ENCODE measurements at places on chromosomes 2 and 18.

- DNase-seq, result no peak
Measured at GRCh38 chr18:49632588-49632987, 70.7 kb downstream of the LIPG start.

DNA sequence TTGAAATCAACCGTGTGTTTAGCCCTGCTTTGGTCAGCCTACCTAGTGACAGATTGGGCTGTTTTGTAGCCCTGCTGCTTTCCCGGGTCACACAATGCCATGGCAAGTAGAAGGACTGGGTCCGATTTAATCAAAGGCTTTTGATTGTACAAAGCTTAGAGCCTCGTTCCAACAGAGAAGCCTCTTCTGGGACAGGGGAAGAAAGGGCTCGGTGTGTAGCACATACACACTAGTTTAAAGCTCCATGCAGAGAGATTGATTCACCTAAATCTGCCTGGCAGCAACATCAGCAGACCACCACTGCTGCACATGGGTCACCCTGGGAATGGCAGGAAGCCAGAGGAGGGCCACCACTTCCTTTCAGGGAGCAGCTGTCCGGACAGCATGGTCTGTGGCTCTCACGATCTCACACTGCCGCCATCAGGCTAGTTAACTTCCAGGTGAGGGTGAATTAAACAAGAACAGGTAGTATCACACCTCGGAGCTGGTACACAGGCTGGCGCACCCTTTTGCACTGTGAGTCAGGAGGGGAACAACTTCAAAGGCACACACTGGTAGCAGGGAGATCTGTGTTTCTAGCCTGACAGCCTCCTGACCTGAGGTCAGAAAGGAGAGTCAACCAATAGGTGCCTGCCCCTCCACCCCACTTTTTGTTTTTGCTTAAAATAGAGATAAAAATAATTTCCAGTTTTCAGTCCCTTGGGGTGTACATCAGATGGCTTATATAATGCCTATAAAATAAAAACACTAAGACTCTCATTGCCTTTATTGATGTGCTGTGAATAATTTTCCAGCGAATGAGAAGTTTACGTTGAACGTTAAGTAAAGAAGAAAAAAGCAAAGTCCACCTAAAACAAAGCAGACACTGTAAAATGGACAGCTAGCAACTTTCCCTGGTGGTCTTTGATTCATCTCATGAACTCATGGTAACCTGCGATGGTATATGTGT lies 108.5 kb downstream of the CDCA7 start:
- DNase-seq, result no peak

DNA sequence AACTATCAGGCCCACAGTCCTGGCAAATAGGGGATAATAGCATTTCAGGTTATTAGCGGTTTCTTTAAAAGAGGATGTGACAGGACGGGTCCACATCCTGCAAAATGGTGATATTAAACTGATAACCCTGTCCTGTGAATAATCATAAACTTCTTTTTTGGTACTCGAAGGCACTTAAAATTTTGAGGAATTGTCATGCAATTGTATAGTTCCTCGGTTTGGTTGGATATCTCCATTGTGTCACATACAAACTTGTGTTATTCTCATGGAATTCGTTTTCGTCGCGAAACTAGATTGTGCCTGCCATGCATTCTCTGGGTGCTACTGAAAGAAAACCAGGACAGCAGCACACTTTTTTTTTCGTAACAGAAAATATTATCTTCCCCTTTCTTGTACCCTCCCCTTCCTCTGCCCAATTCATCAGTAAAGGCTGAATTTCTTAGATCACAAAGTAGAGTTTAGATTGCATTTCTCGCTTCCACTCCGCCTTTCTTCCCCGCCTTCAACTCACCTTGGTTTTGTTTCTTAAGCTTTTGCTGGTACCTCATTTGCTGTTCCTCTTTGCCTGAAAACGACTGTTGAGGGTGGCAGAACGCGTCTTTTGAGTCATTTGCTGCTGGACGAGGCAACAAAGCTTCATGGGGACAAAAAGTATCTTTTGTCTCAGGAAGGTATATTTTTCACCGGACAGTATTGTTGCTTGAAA lies 1.3 kb downstream of the CERS6 start:
- no peak for DNase-seq

- DNase-seq, result no peak
Measured at GRCh38 chr2:2621855-2622254, 290.8 kb upstream of the MYT1L start.

- DNase-seq, result no peak
Measured at GRCh38 chr18:61643884-61644647, 248.7 kb downstream of the RNF152 start.

DNA sequence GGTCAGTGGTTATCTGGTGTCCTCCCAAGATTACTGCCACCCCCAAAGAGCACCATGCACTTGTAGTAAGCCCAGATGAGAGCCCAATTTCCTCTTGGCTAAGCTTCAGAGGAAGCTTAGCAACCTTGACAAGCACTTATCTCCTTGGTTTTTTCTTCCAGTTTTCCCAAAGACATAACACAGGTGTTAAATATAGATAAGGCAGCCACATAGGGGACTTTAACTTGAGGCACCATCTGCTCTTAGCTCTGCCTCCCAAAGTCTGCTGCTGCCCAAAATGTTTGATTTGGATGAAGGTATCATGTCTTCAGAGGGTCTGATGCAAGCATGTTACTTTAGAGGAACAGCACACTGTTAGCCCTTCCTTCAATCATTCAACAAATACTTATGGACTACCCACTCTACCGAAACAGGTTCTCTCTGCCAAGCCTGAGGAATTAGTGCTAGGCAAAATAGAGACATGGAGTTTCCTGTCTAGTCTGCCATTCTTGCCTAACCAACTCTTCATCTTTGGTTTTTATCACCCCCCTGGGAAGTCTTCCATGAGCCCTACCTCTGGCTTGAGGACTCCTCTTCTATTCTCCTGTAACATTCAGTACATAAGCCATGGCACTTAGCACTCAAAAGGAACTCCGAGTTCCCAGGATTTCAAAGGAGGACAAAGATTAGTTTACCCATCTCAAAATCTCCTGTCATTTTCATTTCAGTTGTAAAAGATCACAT lies 73.7 kb downstream of the SP3 start:
- DNase-seq, result no peak

DNA sequence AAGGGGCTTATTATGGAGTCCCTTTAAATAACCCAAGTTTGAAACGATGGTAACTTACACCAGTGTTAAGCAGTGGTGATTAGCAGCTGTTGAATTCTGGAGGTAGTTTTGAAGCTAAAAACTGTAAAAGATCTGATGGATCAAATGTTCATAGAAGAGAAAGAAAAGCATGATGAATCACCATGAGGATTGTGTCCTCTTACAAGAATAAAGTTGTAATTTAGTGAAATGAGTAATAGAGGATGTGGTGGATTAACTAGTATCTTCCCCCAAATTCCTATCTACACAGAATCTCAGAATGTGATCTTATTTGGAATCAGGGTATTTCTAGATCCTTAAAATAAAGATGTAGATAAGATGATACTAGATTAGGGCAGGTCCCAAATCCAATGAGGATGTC lies 1138.2 kb upstream of the TMEFF2 start:
- DNase-seq, result no peak

GRCh38 chr2:47357483-47357882 lies 45.5 kb upstream of the MSH2 start:
- no peak for DNase-seq

GRCh38 chr2:42810971-42811811 lies 18.8 kb upstream of the HAAO start:
- peak; percentile 40 for DNase-seq

GRCh38 chr2:196399722-196400691 lies 228.6 kb upstream of the STK17B start:
- peak; percentile 46 for DNase-seq

DNA sequence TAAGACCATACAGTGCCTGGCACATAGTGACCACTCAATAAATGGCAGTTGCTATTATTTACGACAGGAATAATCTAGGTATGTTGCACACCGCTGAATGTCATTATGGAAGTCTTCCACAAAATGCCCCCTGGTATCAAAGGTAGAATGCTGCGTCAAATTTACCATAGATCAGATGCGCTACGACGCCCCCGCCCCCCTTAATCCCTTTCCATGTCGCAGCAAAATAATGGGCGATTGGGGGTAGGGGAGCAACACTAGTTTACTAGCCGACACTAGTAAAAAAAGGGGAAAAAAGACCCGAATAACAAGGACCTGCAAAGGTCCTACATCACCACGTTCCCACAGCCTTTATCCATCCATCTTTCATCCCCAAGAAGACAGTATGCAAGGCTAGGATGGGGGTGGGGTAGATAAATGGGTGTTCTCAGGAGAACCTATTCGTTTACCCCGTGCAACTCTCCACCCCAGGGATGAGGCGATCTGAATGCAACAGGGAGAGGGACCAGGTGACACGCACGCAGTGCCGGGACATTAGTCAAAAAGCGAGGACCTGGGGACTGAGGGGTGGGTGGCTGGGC lies 455 bp downstream of the PREPL start:
- no peak for DNase-seq

DNA sequence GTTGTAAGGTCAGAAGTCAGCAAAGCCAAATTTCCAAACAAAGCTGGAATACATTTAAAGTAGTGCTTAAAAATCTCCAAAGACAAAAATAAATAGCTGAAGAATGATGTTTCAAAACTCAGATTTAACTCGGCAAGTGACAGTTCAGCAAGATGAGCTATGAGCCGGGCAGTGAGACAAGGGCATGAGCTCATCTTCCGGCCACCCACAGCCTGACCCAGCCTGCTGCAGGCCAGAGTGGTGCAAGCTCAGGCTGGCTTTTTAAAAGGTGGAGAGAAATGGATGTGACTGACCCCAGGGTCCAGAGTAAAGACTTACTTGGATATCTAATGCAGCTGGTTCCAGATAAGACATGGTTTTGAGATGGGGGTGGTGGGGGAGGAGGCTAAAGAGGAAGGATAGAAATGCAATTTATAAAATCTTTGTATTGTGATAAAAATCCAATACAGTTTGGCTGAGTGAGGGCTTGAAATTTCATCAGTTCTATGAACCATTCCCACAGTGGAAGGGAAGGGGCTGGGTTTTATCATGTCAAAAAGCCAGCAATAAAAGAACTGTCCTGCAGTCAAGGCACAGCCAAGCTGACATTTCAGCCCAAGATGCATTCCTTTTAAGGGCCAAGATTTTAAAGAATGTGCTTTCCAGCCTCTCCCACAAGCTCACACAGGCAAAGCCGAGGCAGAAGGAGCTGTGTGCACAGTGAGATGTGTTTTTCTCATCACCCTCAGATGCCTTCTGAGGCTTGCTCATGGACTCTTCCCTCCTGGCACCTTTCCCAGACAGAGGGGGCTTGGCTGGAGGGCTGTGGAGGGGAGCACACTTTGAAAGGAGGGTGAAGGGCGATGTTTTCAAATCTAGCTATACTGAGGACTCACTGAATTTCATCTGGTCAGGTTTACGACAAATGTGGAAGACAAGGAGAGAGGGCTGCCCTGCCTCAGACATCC lies 97.9 kb upstream of the KLHL29 start:
- DNase-seq, result peak; percentile 10

DNA sequence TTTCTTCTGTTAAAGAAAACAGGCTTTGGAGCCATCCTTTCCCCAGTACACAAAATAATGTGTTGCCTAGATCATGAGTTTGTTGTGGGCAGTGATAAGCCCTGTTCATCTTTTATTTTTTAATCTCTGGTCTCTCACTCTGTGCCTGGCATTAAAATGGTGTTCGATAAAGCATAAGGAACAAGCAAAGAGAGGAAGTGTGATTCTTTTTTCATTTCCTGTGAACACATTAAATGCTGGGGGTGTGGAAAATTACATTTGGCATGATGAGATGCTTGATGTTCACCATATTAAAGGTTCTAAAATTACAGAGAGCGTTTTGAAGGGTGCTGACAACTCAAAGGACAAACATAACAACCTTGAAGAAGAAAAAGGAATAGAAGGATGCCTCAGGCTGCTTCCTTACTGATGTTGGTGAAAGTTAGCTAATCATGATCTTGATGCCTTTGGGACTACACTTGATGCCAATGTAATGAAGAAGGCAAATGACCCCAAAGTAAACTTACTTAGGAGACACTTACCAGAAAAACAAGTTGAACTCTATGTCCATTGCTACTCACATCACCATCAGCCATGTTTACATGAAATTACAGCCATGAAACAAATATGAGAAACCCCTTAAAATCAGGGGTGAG lies 33.0 kb downstream of the TMEFF2 start:
- DNase-seq, result no peak

DNA sequence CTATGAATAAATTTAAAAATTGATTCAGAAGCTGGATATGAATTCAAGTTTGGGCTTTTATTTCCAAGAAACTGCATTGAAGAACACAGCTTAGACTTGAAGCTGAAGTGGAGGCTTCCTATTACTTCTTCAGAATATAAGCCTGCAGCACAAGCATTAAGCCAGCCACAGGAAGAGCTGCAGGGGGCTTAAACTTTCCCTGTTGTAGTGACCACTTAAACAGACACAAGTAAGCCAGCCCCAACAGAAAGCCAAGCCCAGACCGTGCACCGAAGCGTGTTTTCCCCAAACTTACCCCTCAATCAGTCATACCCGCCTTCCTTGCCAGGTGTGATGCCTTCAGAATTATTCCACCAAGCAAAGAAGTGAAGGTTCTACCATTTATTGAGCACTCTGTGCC lies 28.7 kb downstream of the ERMN start:
- no peak for DNase-seq

DNA sequence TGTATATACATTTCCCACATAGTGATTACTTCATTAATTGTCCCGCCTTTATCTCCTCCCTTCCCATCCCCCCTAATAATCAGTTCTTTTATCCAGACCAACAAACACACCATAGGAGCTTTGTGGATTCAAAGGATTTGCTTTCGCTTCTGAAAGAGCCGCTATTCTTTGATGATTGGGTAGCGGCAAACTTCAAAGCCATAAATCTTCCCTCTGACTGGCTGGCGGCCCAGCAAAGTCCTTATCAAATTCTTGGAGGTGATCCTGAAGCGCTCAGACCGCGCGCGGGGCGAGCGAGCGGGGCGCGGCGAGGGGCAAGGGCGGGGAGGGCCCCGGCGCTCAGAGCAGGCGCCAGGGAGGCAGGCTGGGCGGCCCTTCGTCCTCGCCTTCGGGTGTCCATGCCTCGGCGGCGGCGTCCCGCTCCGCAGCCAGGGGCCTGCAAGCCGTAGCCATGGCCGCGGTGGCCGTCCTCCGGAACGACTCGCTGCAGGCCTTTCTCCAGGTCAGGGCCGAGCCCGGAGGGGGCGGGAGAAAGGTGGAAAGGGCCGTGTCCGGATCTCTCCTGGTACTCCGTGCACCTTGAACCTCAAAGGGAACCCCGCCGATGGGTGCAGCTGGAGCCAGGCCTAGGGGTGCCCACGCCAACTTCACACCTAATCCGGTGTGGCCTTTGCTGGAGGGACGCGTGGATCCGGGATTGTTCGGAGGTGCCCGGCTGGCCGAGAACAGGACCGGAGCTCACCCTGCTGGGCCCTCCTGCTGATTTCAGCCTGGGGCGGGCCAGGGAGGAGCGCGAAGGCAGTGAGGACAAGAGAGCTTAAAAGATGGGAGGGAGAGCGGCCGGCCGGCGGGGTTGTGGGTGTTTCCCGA lies at the start of gene SP5:
TSS of gene SP5 (plus strand) at position 276 of the 870 bp plus-strand sequence. CDS start at position 452, 176 bp downstream.
- no peak for DNase-seq

Data from smooth muscle cell of the brain vasculature (primary cell).